Vagina (tissue), 2 donors: ENCODE measurements at places on chromosomes 5 and 9. TPM values are rescaled to one million over a fixed set of nuclear protein-coding genes. Genes with fewer than 3 reads are reported as not detected.

The MXD3 gene
- total RNA-seq, result 5.4 TPM

- no peak for DNase-seq
These were observed 157.9 kb downstream of the NFIB start for GRCh38 chr9:14156046-14156445.

The FSD1L gene
- total RNA-seq, result 4.2 TPM

The ACTL7B gene
- not detected for total RNA-seq

DNA sequence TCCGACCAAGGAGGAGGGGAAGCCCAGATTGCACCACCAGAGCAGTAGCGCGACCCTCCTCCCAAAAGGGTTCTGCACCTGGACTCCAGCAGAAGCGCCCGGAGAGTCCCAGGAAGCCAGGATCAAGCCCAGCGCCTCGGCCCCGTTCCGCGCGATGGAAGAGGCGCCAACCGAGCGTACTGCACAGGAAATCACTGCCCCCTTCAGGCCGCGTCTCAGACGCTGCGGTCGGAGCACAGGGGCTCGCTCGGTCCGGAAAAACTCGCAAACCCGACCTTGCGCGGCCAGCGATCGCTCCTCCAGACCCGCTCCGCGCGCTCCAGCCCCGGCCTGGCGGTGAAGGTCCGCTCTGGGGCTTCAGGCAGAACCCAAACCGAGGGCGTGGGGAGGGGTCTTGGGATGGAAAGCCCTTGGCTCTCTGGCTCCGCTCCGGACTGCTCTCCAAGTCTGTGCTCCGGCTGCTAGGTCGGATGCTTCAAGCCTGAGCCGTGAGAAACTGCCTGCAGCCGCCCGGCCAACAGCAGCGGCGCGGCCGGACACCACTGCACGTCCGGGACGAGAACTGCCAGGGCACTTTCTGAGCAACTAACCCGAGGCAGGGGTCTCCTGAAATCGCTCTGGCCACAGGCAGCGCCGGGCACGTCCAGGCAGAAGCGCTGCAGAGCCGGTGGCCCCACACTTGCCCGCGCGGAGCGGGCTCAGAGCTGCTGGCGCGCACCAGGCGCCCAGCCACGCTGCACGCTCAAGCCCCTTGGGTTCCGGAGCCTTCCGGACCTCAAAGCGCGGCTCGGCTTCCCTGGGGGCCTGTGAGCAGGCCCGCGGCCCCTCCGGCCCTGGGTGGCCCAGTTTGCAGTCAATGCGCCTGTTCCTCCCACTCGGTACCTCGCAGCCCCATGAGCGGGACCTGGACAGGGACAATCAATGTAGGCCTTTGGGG, 1.3 kb downstream of the GABBR2 start:
- DNase-seq, result no peak

The CEL gene
- 0.74 TPM for total RNA-seq

The ELOVL7 gene
- 3.9 TPM for total RNA-seq

- DNase-seq, result no peak
These were observed 75.1 kb downstream of the MROH2B start for GRCh38 chr5:40995801-40996586.

DNA sequence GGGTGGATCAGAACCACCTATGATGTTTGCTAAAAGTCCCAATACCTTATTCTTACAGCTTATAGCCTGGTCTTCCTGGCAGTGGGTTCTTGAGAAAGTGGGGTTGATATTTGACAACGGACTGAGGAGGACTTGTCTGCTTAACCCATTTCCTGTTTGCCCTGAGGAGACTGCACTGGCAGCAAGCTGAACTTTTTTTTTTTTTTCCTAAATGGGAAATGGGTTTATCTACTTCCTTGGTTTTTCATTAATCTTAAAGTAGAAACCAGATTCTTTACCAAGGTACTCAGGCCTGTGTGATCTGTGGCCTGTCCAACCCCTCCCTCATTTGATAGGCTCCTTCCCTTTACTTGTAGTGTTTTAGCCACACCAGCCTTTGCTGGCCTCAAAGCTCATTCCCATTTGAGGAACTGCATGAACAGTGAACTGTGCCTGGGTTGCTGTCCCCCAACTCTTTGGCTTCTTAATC, 47.1 kb downstream of the C9orf57 start:
- no peak for DNase-seq

DNA sequence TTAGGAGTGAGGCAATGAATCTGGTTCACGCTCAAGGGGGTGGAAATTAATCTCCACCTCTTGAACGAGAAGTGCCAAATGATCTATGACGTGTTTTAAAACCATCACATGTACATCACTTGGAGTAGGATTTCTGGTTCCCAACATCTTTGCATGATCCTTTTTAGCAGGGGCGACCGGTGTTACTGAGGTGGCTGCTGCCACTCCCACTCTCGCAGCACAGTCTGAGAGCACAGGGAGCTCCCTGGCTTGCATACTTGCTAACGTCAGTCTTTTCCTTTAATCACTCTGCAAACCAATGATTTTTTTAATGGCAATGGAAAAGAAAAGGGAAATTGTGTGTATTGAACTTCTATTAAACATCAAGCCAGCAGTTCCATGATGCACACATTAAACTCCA, 624.4 kb downstream of the IRX1 start:
- no peak for DNase-seq

- DNase-seq, result no peak
These were observed 312.9 kb upstream of the MSX2 start for GRCh38 chr5:174411479-174411819.

GRCh38 chr9:4997196-4997595, 12.1 kb downstream of the JAK2 start:
- no peak for DNase-seq

The SPATA31E1 gene
- total RNA-seq, result not detected

- DNase-seq, result no peak
These were observed 16.1 kb downstream of the GFI1B start for GRCh38 chr9:132994410-132995120.

- no peak for DNase-seq
These were observed 735.8 kb upstream of the WWC1 start for GRCh38 chr5:167555565-167556166.

DNA sequence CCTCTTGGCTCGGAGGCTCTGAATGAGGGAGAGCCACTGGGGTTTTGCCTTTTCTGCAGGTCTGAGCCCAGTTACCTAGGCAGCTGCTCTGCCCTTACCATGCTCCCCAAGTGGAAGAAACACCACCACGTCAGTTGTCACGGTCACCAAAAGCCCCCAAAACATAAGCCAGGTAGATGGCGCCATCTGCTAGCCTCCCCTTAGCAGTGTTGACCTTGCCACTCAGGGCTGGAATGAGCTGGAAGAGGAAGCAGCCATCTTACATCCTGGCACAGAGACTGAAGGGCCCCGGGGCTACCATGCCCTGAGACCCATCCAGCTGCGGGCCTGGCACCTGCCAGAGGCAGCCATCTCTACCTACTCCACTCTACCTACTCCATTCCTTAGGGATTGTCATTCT, 7.4 kb downstream of the ZER1 start:
- no peak for DNase-seq

GRCh38 chr5:170466988-170467707, 36.7 kb upstream of the KCNIP1 start:
- DNase-seq, result no peak

GRCh38 chr9:69949396-69949795, 94.3 kb upstream of the MAMDC2 start:
- no peak for DNase-seq

- no peak for DNase-seq
These were observed 387.9 kb downstream of the RAB3C start for GRCh38 chr5:58970766-58971165.

- no peak for DNase-seq
These were observed 272.8 kb upstream of the IRX4 start for GRCh38 chr5:2155556-2155955.

The POLR1E gene
- 12.3 TPM for total RNA-seq

GRCh38 chr5:42858687-42859086, 47.0 kb upstream of the SELENOP start:
- DNase-seq, result no peak
